Ammon's horn (tissue), 1 donor: ENCODE measurements at places on chromosomes 11 and 22.

DNA sequence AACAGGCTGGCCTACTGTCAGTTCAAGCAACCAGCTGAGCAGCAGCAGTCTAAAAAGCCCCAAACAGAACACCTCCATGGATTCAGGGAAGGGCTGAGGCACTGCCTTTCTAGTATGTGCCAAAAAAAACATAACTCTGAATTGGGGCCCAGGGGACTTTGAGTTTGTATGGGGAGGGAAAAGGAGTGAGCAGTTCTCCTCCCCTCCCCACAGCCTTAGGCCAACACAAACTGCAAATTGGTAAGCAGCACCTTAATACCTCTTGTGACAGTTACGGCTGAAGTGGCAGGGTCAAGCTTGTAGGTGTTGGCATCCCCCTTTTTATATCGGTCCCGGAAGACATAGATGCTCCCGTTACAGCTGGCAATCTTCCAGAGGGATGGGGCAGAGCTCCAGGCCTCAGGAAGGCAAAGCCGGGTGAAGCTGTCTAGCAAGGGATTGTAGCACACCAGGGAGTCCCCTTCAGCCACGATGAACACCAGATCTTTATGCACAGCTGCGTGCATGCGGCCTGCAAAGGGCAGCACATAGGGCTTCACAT is 6.0 kb downstream of the KBTBD4 start:
- no peak for DNase-seq

DNA sequence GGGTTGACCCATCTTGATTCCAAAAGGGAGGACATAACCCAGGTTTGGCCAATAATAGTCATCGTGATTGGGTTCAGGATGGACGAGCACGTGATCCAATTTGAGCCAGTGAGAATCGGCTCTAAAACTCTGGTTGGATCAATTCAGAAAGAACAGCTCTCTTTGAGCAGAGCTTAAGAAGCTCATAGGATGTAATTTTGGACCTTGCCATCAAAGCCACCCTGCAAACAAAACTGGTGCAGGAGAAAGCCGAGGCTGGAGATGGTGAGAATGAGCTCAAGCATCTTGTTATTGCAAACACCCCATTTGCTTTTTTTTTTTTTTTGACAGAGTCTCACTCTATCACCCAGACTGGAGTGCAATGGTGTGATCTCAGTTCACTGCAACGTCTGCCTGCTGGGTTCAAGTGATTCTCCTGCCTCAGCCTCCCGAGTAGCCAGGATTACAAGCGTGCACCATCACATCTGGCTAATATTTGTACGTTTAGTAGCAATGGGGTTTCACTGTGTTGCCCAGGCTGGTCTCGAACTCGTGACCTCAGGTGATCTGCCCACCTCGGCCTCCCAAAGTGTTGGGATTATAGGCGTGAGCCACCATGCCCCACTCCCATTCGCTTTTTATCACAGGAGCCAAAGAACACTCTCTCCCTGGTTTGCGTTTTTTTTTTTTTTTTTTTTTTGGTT is 13.8 kb upstream of the MIAT start:
- DNase-seq: no peak

DNA sequence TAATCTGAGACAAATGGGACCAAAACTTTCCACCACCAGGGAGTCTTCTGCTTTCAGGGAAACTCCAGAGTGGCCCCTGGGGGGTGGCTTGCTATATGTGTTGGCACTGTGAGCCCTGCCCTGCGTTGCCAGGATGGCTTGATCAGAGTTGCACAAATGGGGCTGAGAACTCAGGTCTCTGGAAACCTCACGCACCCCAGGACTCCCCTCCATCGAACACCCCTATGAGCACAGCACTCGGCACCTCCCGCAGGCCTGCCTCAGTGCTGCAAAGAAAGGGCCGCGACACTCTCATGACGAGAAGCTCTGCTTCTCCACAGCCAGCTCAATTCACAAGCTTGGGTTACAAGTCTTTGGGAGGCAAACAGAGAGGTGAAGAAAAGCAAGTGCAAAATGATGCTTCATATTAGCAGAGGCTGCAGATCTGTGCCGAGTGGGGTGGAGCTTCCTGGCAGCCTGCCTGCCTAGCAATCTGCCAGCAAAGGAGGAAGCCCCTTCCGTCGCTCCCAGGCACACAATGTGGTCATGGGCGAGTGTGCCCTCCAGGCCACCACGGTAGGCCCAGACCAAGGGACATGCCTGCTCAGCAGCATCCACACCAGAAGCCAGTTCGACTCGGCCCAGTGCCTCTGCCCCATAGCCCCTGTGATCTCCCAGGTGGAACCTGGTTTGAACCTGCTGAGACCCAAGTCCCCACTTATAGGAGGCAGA is 55.7 kb downstream of the MYH9 start:
- no peak for DNase-seq

GRCh38 chr11:128776424-128777284 is 82.8 kb downstream of the FLI1 start:
- DNase-seq: peak; percentile 16

DNA sequence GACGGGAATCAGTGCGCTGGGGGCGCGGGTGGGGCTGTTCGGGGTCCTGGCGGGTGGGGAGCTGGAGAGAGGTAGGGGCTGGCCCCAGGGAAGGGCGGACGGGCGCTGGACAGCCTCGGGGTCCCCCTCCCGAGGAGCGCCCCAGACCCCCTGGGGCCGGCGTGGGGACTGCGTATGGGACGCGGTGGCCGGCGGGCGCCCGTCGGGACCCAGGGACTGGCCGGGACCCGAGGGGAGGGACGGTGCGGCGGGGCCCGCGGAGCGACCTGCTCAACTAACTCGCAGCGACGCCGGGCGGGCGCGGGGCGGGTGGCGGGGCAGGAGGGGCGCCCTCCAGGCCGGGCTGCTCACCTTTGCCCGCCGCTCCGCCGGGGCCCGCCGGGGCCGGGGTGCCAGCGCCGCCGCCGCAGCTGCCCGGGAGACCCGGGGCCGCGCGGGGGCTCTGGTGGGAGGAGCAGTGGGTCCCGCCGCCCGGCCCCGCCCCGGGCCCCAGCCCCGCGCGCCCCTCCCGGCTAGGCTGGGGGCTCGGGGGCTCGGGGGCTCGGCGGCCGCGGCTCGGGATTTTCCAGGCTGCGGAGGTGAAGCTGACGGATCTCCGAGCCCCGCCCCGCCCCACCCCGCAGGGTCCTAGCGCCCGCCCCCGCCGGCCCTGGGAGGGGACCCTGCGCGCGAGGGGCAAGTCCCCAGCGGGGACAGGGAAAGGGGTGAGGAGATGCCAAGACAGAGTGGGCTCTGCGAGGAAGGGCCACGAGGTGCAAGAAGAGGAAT is 12.3 kb downstream of the STARD10 start:
- no peak for DNase-seq

- DNase-seq: no peak
Measured at GRCh38 chr11:113494021-113494420, 18.8 kb upstream of the DRD2 start.

- DNase-seq: no peak
Measured at GRCh38 chr11:6660712-6661111, 5.1 kb upstream of the DCHS1 start.

- DNase-seq: no peak
Measured at GRCh38 chr11:96607864-96608558, 218.2 kb downstream of the JRKL start.

DNA sequence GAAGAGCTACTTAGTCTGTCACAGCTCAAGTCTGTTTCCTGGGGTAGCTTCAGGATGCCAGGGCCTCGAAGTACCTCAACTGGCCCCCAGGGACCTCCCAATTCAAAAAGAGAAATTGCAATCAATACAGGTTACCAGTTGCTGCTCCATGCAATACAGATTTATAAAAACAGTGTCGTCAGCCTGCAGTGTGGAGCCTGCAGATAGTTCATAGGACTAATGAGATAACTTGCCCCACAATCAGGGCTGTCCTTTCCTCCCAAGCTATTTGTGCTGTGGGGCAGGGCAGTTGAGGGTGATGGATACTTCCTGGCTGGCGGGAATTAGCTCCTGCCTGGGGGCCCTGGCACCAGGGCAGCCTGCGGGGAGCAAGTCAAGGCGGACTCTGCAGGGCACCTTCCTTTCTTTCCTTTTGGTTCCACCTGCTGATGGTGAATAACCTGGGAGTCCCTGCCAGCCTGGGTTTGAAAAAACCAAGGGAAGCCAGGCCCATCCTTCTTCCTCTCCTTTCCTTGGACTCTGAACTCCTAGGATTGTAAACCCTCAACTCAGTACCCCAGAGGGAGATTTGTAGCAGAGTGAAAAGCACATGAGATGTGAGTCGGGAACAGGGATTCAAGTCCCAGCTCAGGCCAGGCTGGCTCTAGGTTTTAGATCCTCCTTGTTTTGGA is 216.6 kb downstream of the CEP164 start:
- no peak for DNase-seq

GRCh38 chr22:49878206-49878605 is 24.6 kb downstream of the ZBED4 start:
- DNase-seq: no peak

DNA sequence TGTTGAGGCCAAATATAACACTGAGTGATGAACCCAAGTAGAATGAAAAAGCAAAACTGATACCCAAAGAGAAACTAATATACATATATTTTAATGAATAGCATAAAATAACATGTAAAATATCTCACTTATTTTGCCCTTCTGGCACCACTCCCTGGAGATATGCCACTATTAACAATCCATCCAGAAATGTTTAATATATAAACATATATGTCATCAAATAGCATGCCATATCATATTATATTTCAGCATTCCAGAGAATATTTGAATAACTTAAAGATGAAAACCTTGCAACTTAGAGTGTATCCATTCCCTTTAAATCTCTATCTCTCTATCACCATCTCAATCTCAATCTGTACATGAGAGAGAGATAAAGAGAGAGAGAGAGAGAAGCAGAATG is 1073.3 kb upstream of the RAG2 start:
- DNase-seq: no peak
